ENCODE measurements at places on chromosomes 1 and 21.
A peak's percentile ranks its signal among the peaks of the same experiment; 100 is the strongest.

DNA sequence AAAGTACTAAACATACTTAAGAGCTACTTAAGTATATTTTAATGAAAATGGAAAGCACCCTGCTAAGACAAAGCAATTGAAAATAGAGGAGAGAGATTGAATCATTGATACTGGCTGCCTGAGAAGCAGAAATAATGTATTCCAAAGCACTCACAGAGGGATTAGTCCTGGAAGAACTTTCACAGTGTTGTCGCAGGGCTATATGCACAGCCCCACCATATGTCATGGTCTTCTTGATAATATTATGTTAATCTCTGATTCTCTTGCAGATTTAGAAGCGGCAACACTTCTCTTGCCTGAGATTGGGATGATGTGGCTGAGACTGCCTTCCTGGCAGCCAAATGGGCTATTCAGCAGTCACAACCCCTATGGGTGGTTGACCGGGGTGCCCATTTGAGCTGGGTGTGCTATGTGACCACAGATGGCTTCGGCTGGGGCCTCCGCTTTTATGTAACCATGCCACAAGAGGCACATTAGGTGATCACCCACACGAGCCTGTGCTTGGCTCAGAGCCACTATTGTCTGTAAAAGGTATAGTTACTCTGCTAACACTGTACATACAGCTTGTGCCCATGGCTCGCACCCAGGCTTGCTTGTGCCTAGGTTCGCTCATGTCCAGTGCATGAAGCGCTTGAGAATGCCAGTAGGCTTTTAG is 152.2 kb upstream of the SGIP1 start:
- no peak for DNase-seq

- no peak for DNase-seq
Observed at GRCh38 chr1:150575518-150576366, 3.7 kb downstream of the MCL1 start.

GRCh38 chr1:114956570-114956969 is 73.1 kb upstream of the TSHB start:
- DNase-seq = no peak

- no peak for DNase-seq
Observed at GRCh38 chr1:228010921-228011320, 4.1 kb downstream of the WNT3A start.

DNA sequence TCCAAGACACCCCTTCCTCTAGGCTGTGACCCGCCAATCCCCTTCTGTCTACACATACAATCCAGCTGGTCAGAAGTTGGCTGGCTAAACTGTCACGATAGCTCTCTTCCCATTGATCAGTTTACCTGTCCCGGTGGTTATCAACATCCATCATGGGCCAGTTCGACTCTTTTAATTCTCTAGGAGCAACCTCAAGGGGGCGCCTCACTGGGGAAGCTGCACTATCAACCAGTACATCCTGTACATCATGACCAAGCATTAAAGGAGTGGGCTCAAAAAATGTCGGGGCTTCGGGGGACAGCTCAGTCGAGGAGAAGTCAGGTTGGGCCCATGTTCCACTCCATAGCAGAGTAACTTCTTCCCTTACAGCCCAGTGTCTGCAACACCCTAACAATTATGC is 53.2 kb upstream of the B3GALNT2 start:
- peak; percentile 25 for DNase-seq

- DNase-seq = no peak
Observed at GRCh38 chr1:31796707-31797106, 19.1 kb downstream of the SPOCD1 start.

GRCh38 chr1:92482665-92483609 is 3.8 kb downstream of the GFI1 start:
- no peak for DNase-seq

DNA sequence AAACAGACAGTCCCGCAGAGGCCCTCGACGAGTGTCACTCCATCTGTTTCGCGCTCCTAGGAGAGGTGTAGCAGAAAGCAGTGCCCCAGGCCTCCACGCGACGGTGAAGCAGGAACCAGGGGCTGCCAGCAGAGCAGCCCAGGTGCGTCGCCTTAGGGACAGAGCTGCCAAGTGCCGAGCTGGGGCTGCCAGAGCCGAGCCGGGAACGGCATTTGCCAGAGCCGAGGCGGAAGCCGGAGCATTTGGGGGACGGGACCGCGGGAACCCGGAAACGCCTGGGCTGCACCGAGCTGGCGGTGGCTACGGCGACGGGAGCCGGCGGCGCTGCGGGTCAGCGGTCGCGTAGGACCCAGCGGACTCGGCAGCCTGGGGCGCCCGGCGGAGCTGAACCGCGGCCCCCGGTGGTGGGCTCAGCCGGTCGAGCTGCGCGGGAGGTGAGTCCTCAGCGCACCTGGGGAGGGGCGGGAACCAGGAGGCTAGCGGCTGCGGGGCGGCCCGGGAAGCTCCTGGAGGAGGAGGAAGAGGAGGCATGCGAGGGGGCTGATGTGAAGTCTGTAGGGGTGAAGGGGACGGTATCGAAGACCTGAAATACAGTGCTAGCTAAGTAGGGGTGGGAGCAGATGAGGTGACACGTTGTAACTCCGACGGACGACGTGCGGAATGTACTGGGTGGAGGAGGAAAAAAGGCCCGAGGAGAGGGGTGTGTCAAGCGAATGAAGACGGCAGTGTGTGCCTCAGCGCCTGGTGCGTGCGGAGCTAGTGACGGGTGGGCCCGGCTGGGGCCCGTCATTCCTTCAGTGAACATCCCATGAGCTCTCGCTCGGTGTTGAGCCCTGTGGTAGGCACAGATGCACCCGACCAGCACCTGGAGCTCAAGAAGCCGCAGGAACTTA is at the start of gene SLC35A3:
TSS of gene SLC35A3 (plus strand) at position 268 of the 893 bp plus-strand sequence. CDS start 23,559 bp downstream, outside the sequence.
- DNase-seq = peak; percentile 80

DNA sequence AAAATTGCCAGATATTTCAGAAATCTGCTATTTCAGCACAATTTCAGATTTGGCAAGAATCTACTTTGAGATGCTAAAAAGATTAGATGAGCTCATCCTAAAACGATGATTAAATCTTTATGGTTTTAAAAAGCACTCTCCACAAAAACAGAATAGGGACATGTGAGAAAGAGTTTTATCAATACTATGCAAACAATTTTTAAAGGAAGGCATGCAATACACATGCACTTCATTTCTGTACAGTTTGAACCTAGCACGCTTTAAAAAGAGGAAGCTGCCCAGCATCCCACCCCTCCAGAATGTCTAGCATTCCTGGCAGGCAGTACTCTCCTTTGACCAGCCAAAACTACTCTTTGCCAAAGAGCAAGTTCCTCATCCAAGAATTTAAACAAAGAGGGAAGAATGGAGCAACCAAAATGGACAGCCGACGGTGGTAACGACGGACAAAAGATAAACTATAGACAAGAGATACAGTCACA is 1.3 kb downstream of the ARHGAP29 start:
- no peak for DNase-seq

DNA sequence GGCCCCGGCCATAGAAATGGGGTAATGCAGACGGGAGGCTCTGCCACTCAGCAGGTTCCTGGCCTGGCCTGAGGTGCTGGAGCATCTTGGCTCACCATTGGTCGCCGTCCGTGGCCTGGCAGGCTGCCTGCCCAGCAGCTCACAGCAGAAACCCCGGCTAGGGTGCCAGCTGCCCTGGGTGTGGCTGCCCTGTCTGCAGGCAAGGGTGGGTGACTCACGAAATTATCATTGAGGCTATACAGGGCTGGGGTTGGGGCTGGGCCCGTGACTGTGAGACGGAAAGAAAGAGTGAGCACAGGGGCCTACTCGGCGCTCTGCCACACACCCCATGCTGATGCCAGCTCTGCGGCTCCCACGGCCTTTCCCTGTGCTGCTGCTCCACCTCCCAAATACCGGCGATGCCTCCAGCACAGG is 8.0 kb upstream of the PKP1 start:
- DNase-seq = peak; percentile 87

DNA sequence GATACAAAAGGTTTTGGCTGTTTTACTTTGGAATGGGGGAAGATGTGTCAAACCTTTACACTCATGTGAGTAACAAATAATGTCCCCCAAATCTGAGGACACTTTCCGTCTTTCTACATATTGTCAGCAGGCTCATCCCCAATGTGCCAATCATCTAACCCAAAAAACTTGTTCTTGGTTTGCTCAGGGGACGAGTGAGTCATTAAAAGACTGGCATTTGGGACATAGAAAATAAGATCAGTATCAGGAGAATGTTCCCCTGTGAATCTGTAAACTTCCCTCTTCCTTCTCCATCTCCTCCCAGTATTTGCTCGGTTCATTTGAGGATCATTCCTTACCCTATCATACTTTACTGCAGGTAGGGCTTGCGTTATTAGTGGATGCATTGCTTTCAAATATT is 194.1 kb upstream of the RUNX1 start:
- DNase-seq = no peak

DNA sequence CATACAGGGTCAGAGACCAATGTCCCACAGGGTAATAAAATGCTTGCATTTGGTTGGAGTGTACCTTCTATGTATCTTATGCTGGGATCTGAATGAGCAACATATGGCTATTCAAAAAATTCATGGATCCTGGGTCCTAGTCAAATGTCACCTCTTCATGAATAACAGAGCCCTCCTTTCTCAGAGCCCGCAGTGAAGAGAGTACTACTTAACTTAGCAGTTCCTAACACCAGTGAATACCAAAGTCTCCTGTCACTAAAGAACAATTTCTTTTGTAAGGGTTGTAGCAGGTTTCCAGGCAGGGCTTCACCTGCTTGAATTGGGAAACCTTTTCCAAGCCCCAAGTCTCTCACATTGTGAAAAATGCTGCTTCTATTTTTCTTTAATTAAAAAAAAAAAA is 483.0 kb upstream of the DEPDC1 start:
- DNase-seq = no peak

DNA sequence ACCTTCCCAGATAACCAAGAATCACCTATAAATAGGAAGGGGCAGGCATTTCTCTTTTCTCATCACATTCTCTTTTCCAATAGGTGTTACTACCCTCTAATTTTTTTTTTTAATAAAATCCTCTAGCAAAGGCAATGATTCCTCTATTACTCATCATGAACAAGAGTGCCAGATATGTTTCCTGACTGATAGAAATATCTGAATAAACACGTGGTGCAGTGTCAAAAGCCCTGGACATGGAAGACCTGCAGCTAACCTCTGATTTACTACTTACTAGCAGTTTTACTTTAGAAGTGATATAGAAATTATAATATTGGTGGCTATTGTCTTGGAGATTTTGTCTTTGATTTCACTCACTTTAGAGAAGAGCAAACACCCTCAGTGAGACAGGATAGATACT is 194.6 kb upstream of the SAMSN1 start:
- no peak for DNase-seq

GRCh38 chr1:205930195-205930577 is 13.1 kb downstream of the SLC26A9 start:
- DNase-seq = no peak

DNA sequence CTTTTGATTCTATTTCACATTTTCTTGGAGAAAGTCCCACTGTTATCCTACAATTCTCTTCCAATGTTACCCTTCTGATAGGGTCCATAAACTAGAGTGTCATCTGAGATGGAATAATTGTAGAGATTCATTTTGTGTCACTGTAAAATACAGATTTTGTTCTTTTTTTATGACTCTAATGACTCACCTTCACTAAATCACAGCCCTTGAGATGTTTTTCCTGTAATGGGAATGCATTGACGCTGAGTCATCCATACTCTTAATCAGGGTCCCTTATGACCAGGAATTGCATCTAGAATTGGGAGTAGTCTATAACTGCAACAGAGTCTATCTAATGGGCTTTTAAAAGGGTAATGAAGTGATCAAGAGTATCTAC is 315.5 kb downstream of the TGFB2 start:
- no peak for DNase-seq

DNA sequence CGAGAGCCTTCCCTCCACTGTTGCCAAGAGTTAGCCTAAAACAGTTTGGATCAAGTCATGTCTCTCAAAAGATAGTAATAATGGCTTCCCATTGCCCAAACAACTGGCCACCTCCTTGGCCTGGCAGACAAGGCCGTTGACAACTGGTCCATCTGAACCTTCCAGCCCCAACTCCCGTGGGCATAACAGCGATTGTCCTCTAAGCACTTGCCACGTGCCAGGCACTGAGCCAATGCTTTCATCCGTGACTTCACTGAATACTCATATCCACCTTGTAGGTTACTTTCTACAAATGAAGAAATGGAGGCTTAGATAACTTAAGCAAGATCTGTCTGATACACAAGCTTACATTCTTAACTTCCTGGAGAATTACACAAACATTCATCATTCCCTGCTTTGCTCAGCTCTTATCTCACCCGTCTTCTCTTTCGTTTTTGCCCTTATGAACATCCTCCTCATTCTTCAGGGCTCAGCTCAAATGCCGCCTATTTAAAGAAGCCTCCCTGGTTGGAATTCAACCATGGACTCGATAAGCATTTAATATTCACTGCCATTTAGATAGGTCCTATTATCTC is 106.4 kb downstream of the KCND3 start:
- DNase-seq = no peak

GRCh38 chr1:118304722-118305359 is 119.8 kb upstream of the SPAG17 start:
- DNase-seq = no peak

GRCh38 chr1:9561429-9561828 is 22.2 kb downstream of the SLC25A33 start:
- DNase-seq = peak; percentile 74

DNA sequence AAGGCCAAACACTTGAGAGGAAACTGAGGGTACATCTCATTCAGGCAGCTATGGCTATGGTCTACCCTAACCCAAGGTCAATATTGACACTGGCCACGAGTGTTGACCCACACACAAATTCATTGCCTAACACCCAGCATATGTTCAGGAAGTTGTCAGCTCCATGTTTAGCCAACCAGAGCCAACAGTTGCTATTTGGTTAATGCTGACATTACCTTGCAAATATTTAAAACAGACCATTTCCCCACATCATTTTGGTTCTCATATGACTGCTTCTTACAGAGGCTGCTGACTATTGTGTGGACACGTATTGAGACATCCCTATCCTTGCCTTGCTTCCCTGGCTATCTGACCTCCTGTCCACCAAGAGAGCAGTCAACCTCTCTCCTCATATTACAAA is 97.3 kb downstream of the LMX1A start:
- DNase-seq = no peak

DNA sequence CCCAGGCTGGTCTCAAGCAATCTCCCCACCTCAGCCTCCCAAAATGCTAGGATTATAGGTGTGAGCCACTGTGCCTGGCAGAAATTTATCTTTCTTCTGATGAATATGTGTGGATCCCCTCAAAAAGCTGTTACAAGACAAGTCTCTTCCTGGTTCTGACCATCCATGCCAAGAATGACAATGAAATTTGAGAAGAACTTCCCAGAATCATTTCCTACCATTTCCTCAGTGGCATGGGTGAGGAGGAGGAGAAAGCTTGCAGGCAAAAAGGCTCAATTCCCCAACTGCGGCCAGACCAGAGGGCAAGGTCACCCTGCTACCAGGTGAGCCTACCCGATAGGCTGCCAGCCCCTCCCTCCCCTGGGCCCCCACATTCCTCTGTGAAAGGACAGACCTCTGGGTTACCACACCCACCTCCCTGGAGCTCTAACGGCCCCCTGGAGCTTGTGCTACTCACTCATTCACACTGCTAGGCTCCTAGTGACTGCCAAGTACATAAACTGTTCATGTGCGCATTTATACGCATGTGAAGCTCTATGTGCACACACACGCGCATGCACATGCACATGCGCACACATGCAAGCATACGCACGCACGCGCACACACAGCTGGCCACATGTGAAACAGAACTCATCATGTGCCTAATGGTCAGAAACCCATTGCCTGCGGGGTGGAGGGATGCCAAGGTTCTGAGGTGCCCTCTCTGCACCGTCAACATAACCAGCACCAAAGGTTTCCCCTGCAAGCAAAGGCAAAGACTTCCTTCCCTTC is 17.0 kb downstream of the MRAP start:
- no peak for DNase-seq

- DNase-seq = peak; percentile 39
Observed at GRCh38 chr1:28915031-28915895, 894 bp downstream of the EPB41 start.

GRCh38 chr21:29640080-29640508 is 299.7 kb downstream of the GRIK1 start:
- no peak for DNase-seq
